ENCODE measurements at places on chromosomes 2 and 18.
A peak's percentile ranks its signal among the peaks of the same experiment; 100 is the strongest.

DNA sequence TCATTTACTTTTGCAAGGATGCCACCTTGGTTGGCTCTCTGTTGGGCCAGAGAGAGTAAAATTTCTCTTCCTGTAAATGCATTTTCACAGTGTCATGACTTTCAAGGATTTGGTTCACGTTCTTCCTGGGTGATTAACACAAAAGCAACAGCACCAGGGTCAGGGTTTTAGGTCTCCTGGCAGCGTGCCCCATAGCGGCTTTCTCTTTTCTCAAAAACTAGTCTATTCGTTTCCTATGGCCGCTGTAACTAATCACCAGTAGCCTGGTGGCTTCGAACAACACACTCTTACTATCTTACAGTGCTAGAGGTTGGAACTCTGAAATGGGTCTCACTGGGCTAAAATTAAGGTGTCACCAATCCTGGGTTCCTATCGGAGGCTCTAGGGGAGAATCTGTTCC is 56.3 kb upstream of the ACMSD start:
- no peak for DNase-seq

DNA sequence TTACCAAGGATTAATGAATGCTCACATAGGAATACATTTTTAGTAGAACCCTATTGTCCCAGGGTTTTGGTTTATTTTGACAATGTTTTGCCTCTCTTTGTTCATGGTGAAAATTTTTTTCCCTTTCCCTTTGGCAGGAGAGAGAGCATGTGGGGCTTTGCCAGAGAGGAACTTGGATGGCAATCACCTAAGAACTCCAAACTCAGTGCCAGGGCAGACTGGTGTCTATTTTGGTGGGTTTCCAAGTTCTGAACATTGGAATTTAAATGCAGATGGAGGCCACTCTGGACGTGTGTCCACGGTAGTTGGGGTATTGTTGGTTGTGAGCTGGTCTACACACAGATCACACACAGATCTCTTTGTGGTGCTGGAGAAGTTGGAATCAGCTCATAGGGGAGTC is 2091.1 kb upstream of the PIK3C3 start:
- no peak for DNase-seq

GRCh38 chr2:21361957-21362486 is 238.3 kb downstream of the TDRD15 start:
- DNase-seq, result no peak

DNA sequence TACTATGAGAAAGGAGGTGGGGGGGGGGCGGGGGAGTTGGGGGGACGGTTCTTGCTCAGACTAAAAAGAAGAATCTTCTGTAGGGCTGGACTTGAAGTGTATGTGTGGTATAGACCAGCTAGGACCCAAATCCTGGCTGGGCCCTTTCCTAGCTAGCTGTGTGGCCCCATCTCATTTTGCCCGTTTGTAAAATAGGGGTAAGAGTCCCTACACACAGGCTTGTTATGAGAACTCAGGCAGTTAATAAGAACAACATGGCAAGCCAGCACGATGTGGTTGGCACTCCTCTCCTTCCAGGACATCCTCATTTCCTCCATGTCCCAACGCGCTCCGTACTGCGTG is 1.1 kb downstream of the EVA1A start:
- DNase-seq, result no peak

GRCh38 chr2:234451852-234452625 is 44.8 kb downstream of the ARL4C start:
- DNase-seq, result peak; percentile 94

- peak; percentile 25 for DNase-seq
Measured at GRCh38 chr2:145652571-145653545, 1132.9 kb upstream of the ZEB2 start.

DNA sequence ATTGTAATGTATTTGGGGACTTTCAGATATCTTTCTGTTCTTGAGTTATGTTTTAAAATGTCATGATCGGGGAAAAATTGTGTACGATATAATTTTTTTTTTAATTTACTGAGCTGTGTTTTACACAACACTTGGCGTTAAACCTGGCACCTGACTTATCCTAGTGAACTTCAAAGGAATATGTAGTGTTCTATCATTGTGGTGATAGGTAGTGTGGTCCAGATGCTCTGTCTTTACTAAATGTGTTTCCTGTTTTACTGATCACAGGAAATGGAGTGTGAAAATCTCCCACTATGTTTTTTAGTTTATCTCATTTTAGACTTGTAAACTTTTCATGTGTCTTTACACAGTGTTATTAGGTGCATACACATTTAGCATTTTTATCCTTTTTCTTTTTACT is 98.0 kb downstream of the SLC5A7 start:
- no peak for DNase-seq

GRCh38 chr2:237694415-237695194 is 67.2 kb downstream of the LRRFIP1 start:
- no peak for DNase-seq

GRCh38 chr2:28972778-28973335 is 8.2 kb upstream of the TOGARAM2 start:
- DNase-seq, result no peak

- no peak for DNase-seq
Measured at GRCh38 chr18:58026395-58026794, 17.6 kb upstream of the NEDD4L start.

- no peak for DNase-seq
Measured at GRCh38 chr2:239275847-239276831, 124.7 kb downstream of the HDAC4 start.

DNA sequence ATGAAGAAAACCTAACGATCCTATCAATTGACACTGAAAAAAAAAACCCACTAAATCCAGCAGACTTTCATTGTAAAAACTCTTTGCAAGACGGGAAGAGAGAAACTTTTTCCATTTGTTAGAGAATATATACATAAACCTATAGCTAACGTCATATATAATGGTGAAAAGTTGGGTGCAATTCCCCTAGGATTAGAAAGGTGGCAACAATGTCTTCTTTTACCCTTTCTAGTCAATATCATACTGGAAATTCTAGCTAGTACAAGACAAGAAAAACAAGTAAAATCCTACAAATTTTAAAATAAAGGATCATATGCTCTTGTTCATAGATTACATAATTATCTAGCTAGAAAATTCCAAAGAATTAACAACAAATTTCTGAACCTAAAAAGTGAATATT is 1596.5 kb upstream of the LRRTM1 start:
- peak; percentile 14 for DNase-seq

DNA sequence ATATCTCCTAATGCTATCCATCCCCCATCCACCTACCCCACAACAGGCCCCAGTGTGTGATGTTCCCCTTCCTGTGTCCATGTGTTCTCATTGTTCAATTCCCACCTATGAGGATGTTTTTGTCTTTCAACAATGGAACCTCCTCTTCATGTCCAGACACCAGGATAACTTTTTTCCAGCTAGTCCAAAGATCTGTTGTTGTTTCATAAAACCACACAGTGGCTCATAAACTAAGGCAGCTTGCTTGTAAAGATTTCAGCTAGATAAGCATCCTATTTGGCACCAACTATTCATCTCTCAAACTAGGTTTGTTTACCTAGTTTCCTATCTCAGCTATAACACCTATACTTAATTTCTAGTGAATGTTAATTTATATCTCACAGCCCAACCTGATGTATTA is 937.7 kb downstream of the TRIB2 start:
- peak; percentile 42 for DNase-seq

- DNase-seq, result no peak
Measured at GRCh38 chr18:8468921-8469335, 140.3 kb upstream of the RAB12 start.

DNA sequence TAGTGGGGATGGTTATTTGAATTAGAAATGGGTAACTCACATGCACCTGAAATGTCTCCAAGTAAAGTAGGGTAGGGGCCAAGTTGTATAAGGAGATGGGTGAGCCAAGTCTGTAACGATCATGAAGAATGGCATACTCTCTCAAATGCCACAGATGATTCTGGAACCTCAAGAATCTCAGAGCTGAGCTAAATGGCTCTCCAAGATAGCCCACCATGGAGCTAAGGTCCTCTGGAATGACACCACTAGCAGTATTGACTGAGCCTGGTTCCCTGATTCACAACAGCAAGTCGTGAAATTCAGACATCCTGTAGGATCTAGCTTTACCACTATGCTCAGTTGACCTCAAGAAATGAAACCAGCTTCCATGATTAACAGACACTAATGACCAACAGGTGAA is 115.9 kb upstream of the EPAS1 start:
- DNase-seq, result no peak

- DNase-seq, result no peak
Measured at GRCh38 chr2:235949567-235950472, 218.4 kb downstream of the GBX2 start.

- DNase-seq, result no peak
Measured at GRCh38 chr2:99184811-99185210, 3.8 kb downstream of the MRPL30 start.

- DNase-seq, result peak; percentile 79
Measured at GRCh38 chr2:173027181-173028128, 48.2 kb upstream of the MAP3K20 start.

DNA sequence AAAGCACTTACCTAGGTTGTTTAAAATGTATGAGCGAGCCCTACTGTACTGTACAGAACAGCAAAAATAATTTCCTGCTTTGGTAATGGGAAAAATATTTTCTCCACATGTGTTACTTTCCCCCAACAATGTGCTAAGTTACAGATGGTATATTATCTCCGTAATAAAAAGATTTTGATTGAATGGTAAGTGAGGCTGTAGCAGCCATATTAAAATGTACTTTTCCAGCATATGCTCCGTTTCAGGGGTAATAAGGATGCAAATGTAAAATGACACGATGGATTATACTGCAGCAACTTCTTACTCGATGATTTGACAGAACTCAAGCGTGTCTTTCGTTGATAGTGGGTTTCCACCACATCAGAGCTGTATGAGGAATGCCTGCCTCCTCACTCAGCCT is 50.5 kb downstream of the OSBPL6 start:
- DNase-seq, result no peak

- DNase-seq, result peak; percentile 21
Measured at GRCh38 chr2:192390401-192390800, 195.7 kb upstream of the TMEFF2 start.

DNA sequence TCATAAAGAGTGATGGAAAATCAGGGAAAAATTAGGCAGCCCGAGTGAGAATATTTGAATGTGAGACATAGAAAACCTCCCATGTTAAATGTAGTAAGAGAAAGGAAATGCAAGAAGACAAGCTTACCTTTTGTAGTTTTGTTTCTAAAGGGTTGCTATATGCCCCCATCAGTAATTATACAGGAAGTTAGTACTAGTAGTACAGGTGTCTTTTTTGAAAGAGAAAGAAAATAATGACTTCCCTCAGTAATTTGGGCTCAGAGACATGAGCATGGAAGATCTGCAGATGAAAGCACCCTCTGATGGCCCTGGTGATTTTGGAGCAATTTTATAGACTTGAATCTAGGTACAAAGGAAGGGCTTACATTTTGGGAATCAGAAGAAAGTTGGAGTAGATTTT is 80.8 kb downstream of the RHBDD1 start:
- no peak for DNase-seq

- DNase-seq, result no peak
Measured at GRCh38 chr2:129738799-129739198, 240.7 kb upstream of the RAB6C start.
